Activated naive CD8-positive, alpha-beta T cell treated with anti-CD3 and anti-CD28 coated beads, Interleukin-2, amount 50 U/mL, for 16 hours (primary cell): ENCODE measurements at places on chromosomes 16 and 17.

DNA sequence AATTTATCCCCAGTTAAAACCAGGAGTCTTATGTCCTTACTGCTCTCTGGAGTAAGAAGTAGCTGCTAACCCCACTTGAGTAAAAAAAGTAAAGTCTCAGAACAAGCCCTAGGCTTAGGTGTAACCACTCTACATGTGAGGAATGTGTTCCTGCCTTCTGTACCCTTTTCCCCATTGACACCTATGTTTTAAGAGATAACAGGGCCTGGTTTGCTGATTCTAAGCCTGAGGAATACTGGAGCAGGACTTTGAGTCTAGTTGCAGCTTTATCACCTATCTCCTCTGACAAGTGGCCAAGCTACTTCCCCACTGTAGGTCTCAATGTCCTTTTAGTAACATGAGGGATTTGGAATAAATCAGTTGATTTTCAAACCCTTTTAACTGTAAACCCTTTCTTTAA lies 40.2 kb downstream of the REXO5 start:
- no peak for DNase-seq

- no peak for DNase-seq
Measured at GRCh38 chr16:24991349-24991748, 23.8 kb downstream of the ARHGAP17 start.

DNA sequence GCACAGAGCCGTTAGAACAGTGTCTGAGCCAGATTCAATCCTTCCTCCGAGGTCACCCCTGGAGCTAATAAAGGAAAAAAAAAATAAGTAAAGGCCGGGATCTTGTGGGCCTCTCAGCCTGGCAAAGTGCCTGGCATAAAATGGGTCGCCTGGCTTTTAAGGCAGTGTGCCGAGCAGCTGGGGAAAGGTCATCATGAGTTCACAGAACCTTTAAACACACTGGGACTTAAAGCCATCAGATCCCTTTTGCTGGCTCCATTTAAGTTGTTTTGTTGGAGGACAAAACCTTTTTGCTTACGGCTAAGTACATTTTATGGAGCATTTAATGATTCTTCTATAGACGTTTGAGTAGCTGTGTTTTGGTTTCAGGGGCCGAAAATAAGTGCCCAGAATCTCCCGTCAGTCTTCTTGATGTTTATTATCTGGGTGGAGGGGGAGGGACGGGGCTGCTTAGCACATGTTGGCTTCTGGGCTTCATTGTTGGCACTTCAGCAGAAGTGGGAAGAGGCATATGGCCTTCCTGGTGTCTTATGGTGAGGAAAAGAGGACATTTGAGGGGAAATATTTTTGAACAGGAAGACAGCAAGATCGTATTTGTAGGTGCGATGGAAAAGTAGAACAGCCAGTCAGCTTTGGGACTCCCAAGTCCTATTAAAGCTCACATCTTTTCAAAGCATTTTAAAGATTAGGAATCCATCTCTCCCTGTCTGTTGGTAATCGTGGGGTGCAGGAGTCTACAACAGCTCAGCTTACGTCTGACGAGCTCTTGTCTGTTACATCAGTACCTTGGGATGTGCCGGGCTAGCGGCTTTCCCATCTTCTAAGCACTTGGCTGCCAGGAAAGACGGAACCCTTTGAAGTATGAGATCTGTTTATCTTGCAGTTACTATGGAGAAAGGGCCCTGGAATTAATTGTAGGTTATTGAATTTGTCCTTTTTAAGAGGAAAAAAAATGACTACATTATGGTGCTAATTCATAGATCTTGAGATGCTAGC lies 31.1 kb downstream of the RBFOX1 start:
- no peak for DNase-seq

DNA sequence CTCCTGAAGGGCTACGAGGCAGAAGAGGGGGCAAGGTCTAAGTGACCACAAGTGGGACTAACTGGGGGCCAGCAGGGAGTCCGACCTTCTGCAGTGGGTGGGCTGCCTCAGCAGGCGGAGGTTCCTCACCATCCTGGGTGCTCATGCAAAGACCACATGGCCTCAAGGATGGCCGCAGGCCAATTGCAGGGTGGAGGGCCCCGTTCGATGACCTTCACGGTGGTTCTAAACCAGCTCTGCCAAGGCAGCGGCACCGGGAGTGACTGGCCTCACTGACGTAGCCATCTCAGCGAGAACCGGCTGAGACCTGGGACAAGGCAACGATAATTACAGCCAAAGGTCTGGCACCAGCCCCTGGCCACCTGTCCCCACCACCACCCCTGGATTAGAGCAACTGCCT lies 5.7 kb downstream of the SMIM5 start:
- DNase-seq = no peak

- no peak for DNase-seq
Measured at GRCh38 chr16:17657045-17657444, 186.3 kb upstream of the XYLT1 start.

- no peak for DNase-seq
Measured at GRCh38 chr16:13322336-13322735, 420.9 kb downstream of the SHISA9 start.

- no peak for DNase-seq
Measured at GRCh38 chr17:46071796-46072195, 72.7 kb downstream of the STH start.

GRCh38 chr17:17877529-17878358 lies 41.0 kb upstream of the SREBF1 start:
- DNase-seq = no peak

DNA sequence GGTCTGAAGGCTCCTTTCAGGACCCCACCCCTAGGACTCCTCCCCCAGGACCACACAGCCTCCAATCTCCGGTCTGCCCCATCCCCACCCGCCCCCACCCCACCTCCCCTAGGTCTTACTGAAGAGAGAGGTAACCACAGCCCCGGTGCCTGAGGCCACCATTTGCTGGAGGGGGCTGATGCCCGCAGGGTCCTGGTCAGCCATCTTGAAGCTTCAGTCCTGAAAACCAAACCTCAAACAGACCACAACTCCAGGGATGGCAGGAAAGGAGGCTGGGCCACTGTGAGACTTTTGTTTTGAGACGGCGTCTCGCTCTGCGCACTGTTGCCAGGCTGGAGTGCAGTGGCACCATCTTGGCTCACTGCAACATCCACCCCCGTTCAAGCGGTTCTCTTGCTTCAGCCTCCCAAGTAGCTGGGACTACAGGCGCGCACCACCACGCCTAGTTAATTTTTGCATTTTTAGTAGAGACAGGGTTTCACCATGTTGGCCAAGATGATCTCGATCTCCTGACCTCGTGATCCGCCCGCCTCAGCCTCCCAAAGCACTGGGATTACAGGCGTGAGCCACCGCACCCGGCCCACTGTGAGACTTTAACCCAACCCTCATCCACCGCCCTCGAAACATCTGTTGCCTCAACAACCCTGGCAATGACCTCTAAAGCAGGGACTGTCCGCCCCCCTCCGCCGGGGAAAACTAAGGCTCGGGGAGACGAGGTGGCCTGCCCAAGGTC lies 1.1 kb downstream of the SLC25A39 start:
- DNase-seq = no peak

DNA sequence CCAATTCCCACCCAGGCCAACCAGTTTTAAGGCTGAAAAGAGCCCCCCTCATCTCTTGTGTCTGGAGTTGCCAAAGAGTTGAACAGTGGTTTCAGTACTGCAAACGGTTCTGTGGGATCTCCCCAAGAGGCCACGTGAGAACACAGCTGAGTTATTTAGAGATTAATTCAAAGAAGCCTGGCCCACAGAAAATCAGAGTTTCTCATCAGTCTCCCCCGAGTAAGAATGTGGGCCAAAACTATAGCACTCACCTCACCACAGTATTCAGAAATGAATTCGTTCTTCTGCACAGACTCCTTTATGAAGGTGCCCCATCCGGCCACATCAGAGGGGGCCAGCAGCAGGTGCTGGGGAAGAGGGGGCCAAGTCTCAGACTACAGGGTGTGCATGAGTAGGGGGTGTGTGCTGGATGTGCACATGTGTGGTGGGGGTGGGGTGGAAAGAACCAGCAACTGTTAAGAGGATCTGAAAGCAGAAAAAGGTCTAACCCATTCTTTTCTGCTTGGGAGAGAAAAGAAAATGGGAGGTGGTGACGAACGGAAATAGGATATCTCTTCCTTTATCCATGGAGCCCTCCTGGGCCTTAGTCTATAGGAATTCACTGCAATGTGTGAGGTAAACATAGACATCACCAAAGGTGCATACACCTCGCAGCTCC lies 22.6 kb downstream of the CNTNAP1 start:
- no peak for DNase-seq

DNA sequence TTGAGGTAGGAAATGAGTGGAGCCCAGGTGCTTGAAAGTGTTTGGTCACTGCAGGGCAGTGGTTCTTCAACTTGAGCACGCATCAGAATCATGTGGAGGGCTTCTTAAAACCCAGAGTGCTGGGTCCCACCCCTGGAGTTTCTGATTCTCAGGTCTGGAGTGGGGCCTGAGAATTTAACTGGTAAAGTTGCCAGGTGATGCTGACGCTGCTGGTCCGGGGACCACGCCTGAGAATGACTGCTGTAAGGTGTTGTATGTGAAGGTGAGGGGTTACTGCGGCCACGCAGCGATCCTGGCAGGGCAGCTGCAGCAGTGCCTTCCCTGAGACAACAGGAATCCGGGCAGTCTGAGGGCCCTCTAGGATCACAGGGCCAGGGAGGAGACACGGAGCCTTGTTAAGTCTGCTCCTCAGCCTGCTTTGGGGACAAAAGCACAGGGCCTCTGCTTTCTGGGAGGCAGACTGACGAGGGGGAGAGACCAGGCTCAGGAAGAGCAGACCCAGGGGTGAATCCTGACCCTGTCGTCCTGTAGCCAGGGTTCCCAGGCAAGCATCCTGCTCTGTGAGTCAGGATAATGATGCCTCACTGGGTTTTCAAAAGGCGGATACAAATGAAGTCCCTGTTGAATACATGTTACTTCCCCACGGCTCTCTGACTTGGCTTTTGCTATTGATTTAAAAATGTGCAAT lies 16.2 kb downstream of the CCDC42 start:
- no peak for DNase-seq

GRCh38 chr16:11572301-11572995 lies 14.3 kb downstream of the LITAF start:
- no peak for DNase-seq

DNA sequence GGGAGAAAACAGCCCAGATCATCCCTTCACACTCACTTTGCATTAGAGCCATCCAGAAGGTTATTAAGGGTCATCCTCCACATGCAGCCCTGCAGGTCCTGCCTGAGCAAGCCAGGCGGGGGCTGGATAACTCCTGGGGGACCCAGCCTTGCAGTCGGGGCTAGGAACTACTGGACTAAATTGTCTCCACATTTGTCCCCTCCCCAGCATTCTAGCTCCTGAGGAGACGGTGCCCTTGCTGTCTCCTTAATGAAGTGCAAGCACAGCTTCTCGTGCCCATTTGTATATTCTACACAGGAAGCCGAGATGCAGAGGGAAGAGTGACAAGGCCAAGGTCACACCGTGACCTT lies 185.2 kb downstream of the C16orf95 start:
- DNase-seq = no peak

DNA sequence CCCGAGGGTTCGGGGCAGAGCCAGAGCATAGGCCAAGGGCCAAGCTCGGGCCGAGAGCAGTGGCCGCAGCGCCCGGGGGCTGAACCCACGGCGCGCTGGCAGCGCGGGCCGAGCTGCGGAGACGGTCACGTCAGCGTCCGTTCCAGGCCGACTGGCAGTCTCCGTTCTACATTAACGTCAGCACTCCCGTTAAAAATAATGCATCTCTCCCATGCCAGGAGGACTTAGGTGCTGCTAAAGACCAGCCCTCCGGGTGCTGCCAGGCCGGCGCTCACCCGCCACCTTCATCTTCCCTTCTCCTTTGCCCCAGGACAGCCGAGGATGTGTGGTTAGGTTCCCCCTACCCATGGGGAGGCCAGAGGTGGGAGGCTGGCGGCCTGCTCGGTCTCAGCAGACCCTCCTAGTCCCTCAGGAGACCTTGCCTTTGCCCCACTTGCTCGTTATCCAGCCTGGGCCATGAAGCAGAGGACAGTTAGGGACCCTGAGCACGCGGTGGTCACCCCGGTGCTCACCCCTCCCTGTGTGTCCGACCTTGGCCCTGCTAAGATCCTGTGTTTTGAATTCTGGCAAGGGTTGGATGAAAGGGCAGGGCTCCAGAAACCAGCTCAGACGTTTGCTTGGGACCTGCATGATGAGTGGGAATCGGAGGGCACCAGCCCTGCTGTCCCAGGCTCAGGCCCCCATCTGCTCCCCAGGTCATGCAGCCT lies 572 bp downstream of the MPG start:
- no peak for DNase-seq

- DNase-seq = no peak
Measured at GRCh38 chr16:23786964-23787561, 32.2 kb downstream of the CHP2 start.

GRCh38 chr17:80913928-80914821 lies 77.5 kb upstream of the CHMP6 start:
- DNase-seq = no peak
